HEK293T (cell line): ENCODE measurements at places on chromosomes 4 and X.
A peak's percentile ranks its signal among the peaks of the same experiment; 100 is the strongest.

- DNase-seq = no peak
Observed at GRCh38 chrX:19440713-19441112, 74.6 kb downstream of the MAP3K15 start.

DNA sequence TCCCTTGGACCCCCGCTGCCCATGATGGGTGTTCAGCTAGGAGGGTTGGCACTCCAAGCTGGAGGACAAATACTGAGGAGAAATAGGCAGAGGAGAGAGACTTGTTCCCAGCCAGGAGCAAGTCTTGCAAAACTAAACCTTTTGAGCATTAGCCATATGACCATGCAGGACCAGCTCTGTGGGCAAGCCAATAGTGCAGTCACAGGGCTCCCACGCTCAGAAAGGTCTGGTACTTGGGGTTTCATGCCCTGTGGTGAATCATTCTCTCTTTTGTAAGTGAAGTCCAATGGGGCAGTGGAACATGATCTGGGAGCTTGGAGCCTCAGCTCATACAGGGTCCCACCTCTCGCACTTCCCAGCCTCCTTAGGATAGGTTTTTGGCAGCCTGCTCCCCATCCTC is 300.9 kb downstream of the BCOR start:
- DNase-seq = no peak

- DNase-seq = no peak
Observed at GRCh38 chrX:78075787-78076389, 28.2 kb upstream of the PGK1 start.

DNA sequence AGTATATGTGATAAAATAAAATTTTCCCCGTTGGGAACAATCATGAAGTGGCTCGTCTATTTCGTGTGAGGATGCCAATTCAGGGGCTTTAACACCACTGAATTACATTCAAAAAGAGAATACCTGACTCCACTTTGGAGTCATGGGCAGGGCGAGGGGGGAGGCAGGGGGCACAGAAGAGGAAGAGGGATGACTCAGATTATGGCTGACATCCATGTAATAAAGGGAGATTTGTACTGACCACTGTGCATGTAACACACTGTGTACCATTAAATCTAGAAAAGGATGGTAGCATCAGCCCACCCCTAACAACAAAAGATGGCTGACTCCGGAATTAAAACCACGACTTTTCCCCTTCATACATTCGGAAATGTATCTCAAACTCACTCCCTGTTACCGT is 1.3 kb downstream of the SLC9A7 start:
- no peak for DNase-seq

- no peak for DNase-seq
Observed at GRCh38 chrX:32842053-32842452, 369.3 kb downstream of the DMD start.

DNA sequence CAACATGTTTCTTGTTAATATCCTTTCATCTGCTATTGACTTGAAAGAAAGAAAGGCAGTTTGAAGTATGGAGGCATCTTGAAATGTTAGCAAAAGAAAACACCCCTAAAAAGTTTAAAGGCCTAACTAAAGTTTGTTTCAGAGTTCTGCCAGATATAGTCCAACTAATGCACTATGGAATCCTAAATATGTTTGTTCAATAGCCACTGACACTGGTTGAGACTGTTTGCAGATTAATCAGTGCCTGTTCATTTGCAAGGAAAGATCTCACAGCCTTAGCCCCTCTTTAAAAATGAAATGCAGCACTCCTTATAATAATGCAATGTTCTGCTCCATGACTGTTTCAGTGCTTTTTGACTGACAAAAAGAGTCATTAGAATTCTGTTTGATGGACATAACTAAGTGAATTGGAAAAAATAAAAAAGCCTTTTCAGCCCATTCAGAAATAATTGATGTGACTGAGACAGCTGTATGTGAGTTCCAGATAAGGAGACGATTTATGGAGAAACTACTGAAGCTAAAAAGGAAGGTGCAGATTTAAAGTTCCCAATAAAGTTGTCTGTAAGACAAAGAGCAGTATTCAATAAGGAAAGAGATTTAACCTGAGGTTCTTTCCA is 192.0 kb downstream of the PCDH7 start:
- DNase-seq = no peak

DNA sequence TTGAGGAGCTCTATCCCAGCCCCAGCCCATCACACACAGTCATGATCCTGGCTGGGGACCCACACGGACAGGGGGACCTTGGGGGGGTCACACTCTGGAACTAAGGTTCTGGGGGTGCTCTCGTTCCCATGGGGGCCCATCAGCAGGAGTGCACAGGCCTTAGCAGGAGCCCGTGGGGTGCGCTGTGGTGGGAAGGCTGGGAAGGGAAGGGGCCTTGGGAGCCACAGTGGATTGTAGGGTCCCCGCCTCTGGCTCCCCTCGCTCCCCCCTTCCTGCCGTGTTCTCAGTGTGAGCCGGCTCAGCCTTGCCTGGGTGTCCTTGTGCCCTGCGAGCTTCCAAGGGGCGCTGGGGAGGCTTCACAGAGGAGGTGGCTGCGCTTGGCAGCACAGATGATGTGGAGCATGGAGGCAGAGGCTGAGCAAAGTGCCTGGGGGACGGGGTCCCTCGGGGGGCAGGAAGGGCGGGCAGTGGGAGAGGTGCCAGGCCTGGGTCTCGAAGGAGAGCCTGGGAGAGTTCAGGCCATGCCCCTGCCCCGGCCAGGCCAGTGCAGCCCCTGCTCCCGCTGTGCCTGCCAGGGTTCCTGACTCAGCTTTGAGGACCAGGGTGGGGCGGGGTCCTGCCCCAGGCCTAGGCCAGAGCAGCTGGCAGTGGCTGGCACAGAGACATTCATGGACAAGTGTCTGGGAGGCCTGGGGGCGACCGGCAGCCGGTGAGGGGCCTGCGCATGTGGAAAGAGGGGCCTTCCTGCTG is 5.5 kb upstream of the HGFAC start:
- no peak for DNase-seq

GRCh38 chrX:50536955-50537354 is 66.3 kb upstream of the DGKK start:
- DNase-seq = no peak

DNA sequence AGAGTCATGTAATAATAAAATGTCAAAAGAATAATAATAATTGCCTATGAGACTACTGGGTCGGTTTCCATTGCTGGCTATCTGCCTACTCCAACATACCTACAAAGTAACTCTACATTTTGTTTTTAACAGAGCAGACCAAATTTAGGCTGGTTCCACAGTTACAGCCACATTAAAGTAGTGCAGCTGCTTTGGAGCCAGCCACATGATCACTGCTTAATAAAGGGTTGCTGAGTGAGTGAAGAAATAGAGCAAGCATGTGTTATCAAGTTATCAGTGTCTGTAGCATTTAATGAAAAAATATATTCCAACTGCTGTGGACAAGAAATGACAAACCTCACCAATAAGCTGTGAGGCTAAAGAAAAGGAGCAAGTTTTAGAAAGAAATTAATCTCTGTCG is 782.3 kb downstream of the PCDH18 start:
- no peak for DNase-seq

GRCh38 chr4:109559625-109559982 is 442 bp upstream of the MCUB start:
- peak; percentile 33 for DNase-seq

DNA sequence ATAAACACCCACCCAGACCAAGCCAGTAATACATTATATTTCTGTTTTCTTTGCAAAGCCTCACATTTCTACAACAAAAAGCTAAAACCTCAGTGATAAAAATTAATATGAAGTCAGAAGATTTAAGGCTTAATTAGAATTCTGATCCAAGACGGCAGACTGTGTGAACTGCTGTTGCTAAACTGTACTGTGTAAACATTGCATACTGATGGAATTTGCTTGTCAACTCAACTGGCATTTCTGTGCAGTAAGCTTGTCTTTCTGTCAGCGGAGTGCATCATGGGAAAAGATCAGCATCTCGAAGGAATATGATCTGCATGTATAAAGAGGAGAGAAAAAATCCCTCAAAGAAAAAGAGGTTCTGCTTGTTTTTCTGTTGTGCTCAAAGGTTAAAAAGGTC is 69.4 kb upstream of the SPANXB1 start:
- no peak for DNase-seq

DNA sequence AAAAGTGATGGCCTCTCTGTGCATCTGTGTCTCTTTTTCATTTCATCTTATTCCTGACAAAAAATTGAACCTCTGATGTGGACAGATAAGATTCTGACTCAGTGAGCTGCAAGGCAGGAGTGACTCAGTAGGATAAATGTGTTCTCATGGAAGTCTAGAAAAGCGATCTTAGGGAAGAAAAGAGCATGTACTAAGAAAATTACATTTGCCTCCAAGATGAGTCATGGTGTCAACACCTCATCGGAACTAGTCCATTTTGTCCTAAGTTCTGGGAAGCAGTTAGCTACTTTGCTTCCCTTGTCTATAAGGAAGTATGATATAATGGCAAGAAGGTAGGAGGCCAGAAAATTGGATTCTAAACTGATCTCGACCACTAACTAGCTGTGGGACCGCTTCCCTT is 83.5 kb upstream of the AFF2 start:
- no peak for DNase-seq

- DNase-seq = no peak
Observed at GRCh38 chr4:81781799-81782198, 310.1 kb upstream of the RASGEF1B start.

GRCh38 chr4:57220172-57220571 is 110.0 kb upstream of the IGFBP7 start:
- DNase-seq = no peak

DNA sequence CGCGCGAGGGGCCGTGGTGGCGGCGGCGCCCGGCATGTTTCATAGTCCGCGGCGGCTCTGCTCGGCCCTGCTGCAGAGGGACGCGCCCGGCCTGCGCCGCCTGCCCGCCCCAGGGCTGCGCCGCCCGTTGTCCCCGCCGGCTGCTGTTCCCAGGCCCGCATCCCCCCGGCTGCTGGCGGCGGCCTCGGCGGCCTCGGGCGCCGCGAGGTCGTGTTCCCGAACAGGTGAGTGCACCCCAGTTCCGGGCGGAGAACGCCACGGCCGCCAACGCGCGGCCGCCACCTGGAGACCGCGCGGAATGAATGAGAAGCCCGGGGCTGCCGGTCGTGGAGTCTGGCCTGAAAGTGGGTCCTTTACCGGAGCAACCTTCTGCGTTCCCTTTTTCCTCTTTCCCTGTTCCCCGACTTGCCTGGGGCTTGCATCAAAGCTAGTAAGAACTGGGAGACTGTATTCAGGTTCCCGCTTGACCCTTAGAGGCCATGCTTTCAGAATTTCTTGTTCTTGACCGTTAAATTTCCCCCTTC is 429 bp downstream of the NOCT start:
- DNase-seq = no peak

GRCh38 chrX:123738378-123738940 is 5.6 kb upstream of the THOC2 start:
- no peak for DNase-seq

DNA sequence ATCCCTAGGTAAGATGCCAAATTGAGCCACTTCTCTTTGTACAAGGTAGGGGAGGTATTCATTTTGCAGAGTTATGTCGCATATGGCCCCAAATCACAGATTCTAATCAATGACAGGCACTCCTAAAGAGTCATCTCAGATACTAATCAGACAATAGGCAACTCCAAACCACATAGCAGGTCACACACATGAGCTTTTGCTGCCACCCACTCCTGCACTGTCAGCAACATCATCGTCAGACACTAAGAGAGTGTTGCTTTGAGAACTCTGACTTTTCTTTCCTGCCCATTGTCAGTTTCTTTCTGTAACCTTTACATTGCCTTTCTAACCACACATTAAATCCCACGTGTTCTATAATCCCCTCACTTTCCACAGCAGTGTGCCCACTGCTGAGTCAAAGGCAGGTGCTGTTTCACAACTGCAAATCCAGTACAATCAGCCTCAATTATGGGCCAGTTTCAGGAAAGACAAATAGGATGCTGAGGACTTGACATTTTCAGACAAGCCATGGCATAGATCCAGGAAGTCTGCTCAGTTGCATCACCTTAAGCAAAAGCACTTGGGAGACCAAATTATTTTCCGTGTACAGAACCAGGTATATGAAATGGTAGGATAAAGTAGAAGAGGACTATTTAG is 23.5 kb downstream of the TMEM31 start:
- no peak for DNase-seq

DNA sequence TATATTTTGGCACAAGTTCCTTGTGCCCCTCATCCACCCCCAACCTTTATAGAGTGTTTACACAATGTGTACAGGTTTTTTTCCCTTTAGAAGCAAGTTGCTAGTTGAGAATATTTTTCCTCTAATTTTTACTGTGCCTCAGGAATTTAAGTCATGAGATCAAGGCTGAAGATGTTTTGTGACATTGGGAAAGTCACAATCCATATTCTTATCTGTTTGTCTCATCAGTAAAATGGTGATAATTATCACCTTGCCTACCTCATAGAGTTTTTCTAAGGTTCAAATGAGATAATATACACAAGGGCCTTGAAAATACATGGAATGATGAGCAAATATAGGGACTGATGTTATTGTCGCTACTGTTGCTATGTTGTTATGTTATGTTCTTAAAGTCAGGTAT is 109.6 kb upstream of the DIAPH2 start:
- no peak for DNase-seq

DNA sequence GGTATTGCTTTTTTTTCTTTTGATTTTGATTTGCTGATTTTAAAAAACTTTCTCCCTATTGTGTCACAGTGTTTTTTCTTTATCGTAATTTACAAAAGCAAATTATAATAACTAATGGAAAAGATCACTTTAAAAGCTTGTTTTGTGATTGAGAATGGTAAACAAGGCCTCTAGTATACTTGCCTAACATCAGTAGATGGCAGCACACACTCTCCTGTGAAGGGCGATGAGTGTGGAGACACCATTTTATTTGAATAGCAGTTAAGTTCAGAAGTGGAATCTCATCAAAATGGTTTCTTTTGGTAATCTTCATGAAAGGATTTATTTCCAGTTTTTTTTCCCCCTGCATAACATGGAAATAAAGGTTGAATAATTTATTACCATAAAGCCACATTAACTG is 72.3 kb downstream of the PAK3 start:
- peak; percentile 24 for DNase-seq

- no peak for DNase-seq
Observed at GRCh38 chrX:5644776-5645175, 583.9 kb downstream of the NLGN4X start.

DNA sequence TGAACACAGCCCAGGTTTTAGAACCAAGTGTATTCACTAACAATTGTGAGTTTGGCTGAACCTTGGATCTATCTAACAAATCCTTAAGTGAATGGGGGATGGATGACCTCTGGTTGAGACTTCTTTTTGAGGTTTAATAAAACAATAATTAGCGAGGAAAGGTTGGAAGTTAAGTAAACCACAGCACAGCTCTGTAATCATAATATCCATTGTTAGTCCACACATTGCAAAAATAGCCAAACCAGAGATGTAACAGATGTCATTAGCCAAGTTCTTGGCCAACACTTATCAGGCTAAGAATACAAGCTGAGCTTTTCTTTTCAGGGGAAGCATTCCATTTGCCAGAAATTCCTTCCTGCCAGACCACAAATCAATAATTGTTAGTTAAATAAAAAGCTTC is 59.1 kb downstream of the FREM3 start:
- no peak for DNase-seq

DNA sequence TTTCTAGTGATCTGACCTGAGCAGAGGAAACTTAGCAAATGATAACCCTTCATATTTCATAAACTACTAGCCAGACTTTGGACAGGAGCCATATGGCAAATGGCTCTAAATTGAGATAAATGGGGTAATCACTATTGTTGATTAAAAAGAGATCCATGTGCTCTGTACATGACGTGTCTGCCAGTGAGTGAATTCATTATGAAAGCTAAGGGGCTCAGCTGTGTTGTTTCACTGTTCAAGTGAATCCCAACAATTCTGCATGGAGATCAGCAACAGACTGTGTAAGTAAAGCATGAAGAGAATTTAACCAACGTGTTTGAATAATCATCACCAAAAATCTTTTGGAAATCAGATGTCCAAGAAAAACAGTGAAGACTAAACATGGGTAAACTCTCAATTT is 9.5 kb upstream of the QRFPR start:
- no peak for DNase-seq

- DNase-seq = no peak
Observed at GRCh38 chrX:150649096-150649870, 43.9 kb upstream of the MTMR1 start.
